ENCODE measurements at places on chromosomes 5 and 9.

GRCh38 chr5:149543361-149544027 is 7.7 kb downstream of the CSNK1A1 start:
- no peaks in the 10 kb centered on the region for H3K27me3 ChIP-seq
- no peak for DNase-seq
- peaks cover 68% of the 10 kb centered on the region for H3K36me3 ChIP-seq
- H3K4me1 ChIP-seq, result peaks cover 26% of the 10 kb centered on the region

DNA sequence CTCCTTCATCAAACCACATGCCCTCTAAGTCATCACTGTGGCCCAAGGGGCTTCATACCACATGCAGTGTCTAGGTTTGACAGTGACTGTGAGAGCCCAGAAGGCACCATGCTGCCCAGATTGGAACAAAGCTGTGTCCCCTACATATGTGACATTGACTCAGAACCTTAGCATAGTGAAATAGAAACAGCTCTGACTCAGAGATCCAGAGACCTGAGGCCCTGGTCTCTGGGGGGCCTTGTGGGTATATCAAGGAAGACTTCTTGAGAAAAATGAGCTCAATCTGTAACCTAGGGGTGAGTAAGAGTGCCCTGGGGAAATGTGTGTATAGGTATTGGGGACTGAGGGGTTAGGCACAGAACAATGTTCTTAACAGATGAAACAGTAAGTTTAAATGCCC is 7.1 kb upstream of the ENTREP1 start:
- no peaks in the 10 kb centered on the region for H3K36me3 ChIP-seq
- DNase-seq, result no peak
- no peaks in the 10 kb centered on the region for H3K4me1 ChIP-seq
- peaks cover 27% of the 10 kb centered on the region for H3K27me3 ChIP-seq
- no peak overlapping the region for H3K27ac ChIP-seq
- H3K4me3 ChIP-seq, result no peak overlapping the region

DNA sequence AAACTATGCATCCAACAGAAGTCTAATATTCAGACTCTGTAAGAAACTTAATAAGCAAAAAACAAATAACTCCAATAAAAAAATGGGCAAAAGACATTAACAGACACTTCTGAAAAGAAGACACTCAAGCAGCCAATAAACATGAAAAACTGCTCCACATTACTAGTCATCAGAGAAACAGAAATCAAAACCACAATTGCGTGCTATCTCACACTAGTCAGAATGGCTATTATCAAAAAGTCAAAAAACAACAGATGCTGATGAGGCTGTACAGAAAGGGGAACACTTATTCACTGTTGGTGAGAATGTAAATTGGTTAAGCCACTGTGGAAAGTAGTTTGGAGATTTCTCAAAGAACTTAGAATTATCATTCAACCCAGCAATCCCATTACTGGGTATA is 101.2 kb upstream of the TRIM32 start:
- H3K4me3 ChIP-seq, result no peak overlapping the region
- H3K27ac ChIP-seq, result no peak overlapping the region
- H3K36me3 ChIP-seq, result no peaks in the 10 kb centered on the region
- no peak for DNase-seq
- no peaks in the 10 kb centered on the region for H3K27me3 ChIP-seq

DNA sequence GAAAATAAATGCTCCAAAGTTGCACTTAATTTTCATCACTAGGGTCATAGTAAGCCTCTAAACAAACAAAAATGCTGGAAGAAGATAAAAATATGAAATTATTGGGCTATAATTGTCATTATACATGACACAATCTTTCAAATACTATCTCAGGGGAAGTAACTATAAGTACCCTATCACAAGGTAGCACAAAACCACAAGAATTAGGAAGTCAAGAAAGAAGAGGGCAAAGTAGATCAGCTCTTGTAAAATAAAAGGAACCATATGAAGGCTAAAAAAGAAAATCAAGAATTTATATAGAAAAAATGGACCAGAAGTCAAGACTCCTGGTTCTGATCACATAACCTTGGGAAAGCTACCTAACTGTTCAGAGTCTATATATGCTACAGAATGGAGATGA is 48.1 kb downstream of the DIAPH1 start:
- DNase-seq, result no peak
- H3K27me3 ChIP-seq, result no peaks in the 10 kb centered on the region
- H3K4me3 ChIP-seq, result no peak overlapping the region
- H3K36me3 ChIP-seq, result peaks cover 50% of the 10 kb centered on the region
- H3K4me1 ChIP-seq, result no peaks in the 10 kb centered on the region

DNA sequence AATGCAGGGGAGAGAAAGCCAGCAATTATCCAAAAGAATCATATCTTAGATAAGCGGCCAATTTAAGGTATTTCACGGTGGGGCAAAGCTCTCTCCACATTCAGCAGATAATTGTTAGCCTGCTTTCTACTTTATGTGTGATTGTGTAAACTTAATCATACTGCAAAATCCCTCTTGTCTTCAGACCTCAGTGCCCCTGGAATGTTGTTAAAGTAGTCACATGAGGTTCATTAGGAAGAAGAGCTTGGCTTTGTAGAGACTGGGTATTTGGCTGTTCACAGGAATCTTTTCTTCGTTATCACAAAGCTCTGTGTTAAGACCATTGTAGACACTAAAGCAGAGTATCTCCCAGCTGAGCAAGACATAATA is 127.0 kb downstream of the RFK start:
- DNase-seq, result no peak
- H3K4me3 ChIP-seq, result no peak overlapping the region
- H3K27me3 ChIP-seq, result no peaks in the 10 kb centered on the region
- no peaks in the 10 kb centered on the region for H3K4me1 ChIP-seq
- no peaks in the 10 kb centered on the region for H3K36me3 ChIP-seq
- no peak overlapping the region for H3K27ac ChIP-seq

- H3K36me3 ChIP-seq, result no peaks in the 10 kb centered on the region
- H3K4me1 ChIP-seq, result peaks cover 7% of the 10 kb centered on the region
- H3K27me3 ChIP-seq, result no peaks in the 10 kb centered on the region
- DNase-seq, result no peak
- no peak overlapping the region for H3K27ac ChIP-seq
- H3K4me3 ChIP-seq, result no peak overlapping the region
These were observed 191.5 kb downstream of the TTLL11 start for GRCh38 chr9:121901616-121902015.

Measured in A673 (cell line).